ENCODE measurements at places on chromosomes 7 and 10. TPM values are rescaled to one million over a fixed set of nuclear protein-coding genes. Genes with fewer than 3 reads are reported as not detected.

- no peaks in the 10 kb centered on the region for H3K27me3 ChIP-seq
- H3K27ac ChIP-seq = no peak overlapping the region
- H3K4me1 ChIP-seq = no peaks in the 10 kb centered on the region
- H3K4me3 ChIP-seq = no peak overlapping the region
- DNase-seq = no peak
- H3K36me3 ChIP-seq = no peaks in the 10 kb centered on the region
These were observed 180.3 kb downstream of the SH2D4B start for GRCh38 chr10:80718024-80718423.

DNA sequence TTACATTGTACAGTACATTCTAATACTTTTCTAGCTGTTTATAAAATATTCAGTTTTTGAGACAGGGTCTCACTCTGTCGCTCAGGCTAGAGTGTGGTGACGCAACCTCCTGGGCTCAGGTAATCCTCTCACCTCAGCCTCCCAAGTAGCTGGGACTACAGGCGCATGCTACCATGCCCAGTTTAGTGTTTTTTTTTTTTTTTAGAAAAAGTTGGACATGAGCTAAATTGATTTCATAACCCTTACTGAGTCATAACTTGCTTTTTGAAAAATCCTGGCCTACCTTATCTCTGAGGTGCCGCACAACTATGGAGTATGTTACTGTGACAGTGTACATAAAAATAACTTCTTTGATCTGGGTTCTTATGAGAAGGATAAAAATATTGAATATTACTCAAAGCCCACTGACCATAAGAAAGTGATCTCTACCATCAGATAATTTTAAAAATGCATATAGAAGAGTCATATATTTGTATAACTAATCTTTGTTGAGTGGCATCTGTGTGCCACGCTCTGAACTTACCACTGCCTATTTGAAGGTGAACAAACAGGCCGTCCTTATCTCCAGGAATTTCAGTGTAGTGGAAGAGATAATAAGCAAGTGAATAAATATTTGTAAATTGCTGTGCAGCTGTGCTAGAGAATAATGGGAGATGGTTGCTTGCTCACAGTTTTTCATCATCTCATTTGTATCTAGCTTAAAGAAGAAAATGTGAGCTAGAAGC is 73.2 kb downstream of the PPP1R9A start:
- H3K4me1 ChIP-seq = no peaks in the 10 kb centered on the region
- no peaks in the 10 kb centered on the region for H3K27me3 ChIP-seq
- H3K4me3 ChIP-seq = no peak overlapping the region
- H3K27ac ChIP-seq = no peak overlapping the region
- H3K36me3 ChIP-seq = no peaks in the 10 kb centered on the region

- H3K36me3 ChIP-seq = peaks cover 11% of the 10 kb centered on the region
- H3K4me1 ChIP-seq = peaks cover 10% of the 10 kb centered on the region
- no peaks in the 10 kb centered on the region for H3K27me3 ChIP-seq
- DNase-seq = no peak
These were observed 21.7 kb upstream of the SMO start for GRCh38 chr7:129166745-129167144.

DNA sequence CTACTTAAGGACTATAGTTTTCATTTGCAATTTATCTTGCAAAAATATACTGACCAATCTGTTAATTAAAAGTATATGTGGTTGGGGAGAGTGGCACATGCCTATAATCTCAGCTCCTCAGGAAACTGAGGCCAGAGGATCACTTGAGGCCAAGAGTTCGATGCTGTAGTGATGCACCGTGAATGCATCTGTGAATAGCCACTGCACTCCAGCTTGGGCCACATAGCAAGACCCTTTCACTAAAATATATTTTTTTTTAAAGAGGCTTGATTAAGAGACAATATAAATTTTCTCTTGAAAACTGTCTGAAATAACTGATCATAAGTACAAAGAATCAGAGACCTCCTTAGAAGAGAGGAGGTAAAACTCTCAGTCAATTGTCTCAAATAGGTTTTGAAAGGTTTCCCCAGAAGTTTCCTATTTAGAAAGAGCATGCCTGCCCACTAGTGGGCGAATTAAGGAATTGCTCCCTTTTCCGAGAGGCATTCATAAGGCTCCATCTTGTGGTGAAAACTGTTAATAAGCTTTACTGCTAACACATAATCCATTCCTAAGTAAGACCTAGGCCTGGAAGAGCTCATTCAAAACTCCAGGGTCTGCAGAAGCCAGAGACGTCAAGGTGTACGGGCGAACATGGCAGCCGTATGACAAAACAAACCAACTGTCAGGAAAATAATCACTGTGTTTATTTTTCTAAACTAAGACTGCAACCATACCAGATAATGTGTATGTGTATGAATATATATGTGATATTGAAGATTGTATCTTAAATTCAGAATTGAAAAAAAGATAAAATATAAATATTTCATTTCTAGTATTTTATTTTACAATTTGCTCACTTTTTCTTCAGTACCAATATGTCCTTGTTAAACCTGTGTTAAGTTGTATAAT is 6.8 kb upstream of the TAS2R40 start:
- no peaks in the 10 kb centered on the region for H3K36me3 ChIP-seq
- no peak overlapping the region for H3K4me3 ChIP-seq
- H3K27ac ChIP-seq = no peak overlapping the region
- no peaks in the 10 kb centered on the region for H3K4me1 ChIP-seq
- no peaks in the 10 kb centered on the region for H3K27me3 ChIP-seq

GRCh38 chr10:60910543-60910942 is 33.4 kb downstream of the RHOBTB1 start:
- DNase-seq = no peak
- H3K4me3 ChIP-seq = no peak overlapping the region
- H3K4me1 ChIP-seq = no peaks in the 10 kb centered on the region
- H3K27ac ChIP-seq = no peak overlapping the region
- H3K36me3 ChIP-seq = no peaks in the 10 kb centered on the region

- H3K4me3 ChIP-seq = no peak overlapping the region
- no peaks in the 10 kb centered on the region for H3K36me3 ChIP-seq
- no peaks in the 10 kb centered on the region for H3K4me1 ChIP-seq
- H3K27ac ChIP-seq = no peak overlapping the region
- no peaks in the 10 kb centered on the region for H3K27me3 ChIP-seq
These were observed 129.2 kb downstream of the SORBS1 start for GRCh38 chr10:95431900-95432342.

The IFIT1B gene
- total RNA-seq = not detected

DNA sequence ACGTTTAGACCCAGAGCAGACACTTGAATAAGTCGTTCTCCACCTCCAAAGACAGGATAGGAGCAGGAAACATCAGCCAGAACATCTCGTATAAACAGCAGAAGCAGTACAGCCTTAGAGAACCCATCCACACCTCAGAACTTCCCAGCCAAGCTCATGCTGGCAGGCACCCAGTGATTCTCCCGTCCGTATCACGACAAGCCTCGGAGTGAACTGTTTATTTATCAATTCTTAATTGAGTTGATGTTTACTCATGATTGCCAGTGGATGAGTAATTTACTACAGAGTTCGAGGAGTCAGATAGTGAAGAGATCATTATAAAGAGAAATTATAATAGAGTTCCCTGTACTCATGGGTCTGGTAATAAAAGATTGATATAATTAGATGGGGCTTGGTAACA is 811.5 kb downstream of the LRMDA start:
- no peak overlapping the region for H3K27ac ChIP-seq
- H3K36me3 ChIP-seq = no peaks in the 10 kb centered on the region
- no peaks in the 10 kb centered on the region for H3K27me3 ChIP-seq
- no peak for DNase-seq
